ENCODE measurements at places on chromosomes 3 and 15.

GRCh38 chr3:69384326-69384725, 1.6 kb downstream of the FRMD4B start:
- no peak for DNase-seq

DNA sequence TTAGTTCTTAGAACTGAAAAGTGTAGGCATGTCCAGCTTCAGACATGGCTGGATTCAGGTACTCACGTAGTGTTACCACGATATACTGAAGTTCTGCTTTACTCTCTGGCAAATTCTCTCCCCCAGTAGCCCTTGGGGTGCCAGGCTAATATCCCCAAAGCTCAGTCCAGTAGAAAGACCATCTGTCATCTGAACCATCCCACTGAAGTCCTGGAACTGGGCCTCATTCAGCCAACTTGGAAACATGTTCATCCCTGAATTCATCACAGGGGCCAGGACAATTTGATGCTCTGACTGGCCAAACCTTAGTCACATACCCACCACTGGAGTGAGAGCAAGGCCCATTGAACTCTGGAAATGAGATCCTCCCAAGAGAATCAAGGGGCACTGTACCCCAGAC, 8.2 kb downstream of the EFCC1 start:
- DNase-seq, result no peak

DNA sequence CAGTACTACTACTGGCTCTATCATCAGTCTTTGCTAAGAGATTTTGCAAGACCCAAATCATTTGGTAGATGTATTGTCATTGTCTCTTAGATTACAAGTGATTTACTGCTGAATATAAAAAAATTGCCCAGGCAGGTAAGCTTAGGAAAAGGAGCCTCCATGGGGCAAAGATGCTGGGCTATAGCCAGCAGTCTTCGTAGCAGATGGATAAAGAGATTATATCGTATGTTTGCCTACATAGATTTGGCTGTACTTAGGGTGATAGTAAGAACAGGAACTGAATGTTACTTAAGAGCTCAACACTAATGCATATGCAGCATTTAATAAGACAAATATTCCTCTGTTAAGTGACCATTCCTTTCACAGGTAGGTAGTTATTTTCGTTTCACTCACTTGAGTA, 48.9 kb downstream of the PTPRG start:
- peak; percentile 17 for DNase-seq

DNA sequence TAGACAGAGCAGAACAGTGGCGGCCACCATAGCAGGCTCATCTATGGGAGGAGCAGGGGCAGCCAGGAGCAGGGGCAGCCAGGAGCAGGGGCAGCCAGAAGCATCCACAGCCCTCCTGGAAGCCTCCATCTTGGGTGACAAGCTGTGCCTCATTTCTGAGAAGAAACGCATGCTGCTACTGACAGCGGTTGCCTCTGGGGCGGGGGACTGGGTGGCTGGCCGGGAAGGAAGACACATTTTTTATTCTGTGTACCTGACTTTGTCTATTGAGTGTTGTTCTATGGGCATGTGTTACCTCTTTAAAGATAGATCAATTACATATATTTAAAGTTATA, 71.5 kb upstream of the KLF13 start:
- DNase-seq, result no peak

GRCh38 chr15:49423021-49423420, at the start of gene FGF7:
FGF7 (plus strand) TSS chr15:49423242; CDS start chr15:49424298, 1,056 bp downstream.
- peak; percentile 27 for DNase-seq

DNA sequence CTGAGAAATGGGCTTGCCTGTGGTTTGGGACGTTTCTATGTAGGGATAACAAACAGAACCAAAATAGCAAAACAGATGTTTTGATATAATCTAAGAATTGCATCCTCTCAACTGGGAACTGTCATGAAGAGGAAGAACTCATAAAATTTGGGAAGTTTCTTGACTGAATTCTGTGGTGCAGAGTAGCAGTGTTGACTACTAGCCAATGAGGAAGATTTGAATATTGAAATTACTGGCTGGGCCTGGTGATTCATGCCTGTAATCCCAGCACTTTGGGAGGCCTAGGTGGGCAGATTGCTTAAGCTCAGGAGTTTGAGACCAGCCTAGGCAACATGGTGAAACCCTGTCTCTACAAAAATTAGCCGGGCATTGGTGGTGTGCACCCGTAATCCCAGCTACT, 42.2 kb downstream of the ZNF609 start:
- no peak for DNase-seq

DNA sequence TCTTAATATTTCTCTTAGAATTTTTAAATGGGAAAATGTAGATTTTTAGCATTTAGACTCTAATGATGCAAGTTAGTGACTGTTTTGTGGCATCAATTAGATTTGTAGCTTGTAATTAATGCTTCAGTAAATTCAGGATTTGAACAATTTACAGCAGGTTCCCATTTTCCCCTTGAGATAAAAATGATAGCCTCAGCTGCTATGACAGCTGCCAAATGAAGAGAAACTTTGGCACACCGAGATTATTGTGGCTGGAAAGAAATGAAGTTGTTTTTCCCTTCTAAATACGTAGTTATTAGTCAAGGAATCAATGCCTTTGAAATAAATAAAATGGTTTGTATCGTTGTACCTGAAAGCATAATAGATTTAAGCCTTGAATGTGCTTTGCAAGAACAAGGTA, 206.4 kb upstream of the P2RY1 start:
- DNase-seq, result no peak

DNA sequence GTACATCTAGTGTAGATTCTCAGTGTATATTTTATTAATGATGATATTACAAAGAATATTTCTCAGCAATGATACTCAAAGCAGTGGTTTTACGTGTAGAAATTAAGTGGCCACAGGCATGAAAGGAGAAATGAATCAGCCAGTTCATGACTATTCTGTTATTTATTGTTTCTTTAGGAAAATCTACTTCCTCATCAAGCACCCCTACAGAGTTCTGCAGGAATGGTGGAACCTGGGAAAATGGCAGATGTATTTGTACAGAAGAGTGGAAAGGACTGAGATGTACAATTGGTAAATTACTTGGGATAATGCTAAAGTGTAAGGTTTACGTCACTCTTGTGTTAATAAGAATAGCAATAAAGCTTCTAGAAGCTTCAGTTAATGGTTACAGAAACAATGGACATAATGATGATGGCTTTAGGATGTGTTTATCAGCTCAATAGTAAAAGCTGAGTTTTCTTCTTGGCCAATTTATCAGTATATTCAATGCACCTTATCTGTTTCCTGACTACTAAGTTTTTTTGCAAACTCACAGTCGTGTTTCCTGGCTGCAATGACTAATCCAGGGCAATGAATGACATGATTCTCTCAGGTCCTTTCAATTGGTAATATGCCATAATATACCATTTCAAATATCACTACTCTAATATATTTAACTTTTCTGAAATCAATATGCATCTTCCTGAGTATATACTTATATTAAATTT, 20.2 kb downstream of the ADGRG7 start:
- DNase-seq, result no peak

GRCh38 chr3:66029443-66029842, 9.3 kb downstream of the MAGI1 start:
- DNase-seq, result no peak

DNA sequence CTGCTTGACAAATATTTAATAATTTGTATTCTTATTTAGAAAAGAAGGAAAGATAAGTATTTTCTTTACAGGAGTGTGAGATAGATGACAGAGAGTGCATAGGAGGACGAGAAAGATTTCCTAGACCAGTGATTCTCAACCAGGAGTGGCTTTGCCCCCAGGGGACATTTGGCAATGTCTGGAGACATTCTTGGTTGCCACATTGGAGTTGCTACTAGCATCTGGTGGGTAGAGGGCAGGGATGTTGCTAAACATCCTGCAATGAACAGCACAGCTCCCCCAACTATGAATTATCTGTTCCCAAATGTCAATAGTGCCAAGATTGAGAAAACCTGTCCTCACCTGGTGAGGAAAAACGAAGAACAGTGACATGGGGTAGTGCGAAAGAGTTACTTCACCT, 30.8 kb upstream of the MINAR1 start:
- no peak for DNase-seq

- no peak for DNase-seq
Observed at GRCh38 chr3:48966876-48967361, 23.1 kb upstream of the P4HTM start.

DNA sequence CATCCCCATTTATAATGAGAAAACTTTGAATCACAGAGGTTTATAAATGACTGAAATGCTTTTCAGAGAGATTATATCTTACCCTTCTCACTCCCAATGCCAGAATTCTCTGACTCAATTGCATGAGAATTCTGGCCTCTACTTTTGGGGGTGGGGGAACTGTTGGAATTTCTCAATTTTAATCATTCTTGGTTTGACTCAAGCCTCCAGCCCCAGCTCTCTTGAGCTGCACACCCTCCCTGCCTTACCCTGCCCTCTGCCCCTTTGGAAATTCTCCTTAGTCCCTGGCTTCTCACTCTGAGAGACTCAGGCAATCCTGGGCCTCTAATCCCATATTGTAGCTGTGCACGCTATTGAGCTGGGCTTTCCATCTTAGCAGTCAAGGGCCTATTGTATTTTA, 44.2 kb downstream of the ZNF589 start:
- no peak for DNase-seq

- DNase-seq, result peak; percentile 71
Observed at GRCh38 chr3:157142315-157142714, 17.6 kb downstream of the CCNL1 start.

GRCh38 chr3:180421721-180422120, 180.2 kb upstream of the TTC14 start:
- DNase-seq, result no peak

GRCh38 chr15:60594071-60594470, 115.1 kb upstream of the ICE2 start:
- DNase-seq, result no peak

GRCh38 chr3:87272718-87273341, 3.6 kb downstream of the POU1F1 start:
- no peak for DNase-seq

DNA sequence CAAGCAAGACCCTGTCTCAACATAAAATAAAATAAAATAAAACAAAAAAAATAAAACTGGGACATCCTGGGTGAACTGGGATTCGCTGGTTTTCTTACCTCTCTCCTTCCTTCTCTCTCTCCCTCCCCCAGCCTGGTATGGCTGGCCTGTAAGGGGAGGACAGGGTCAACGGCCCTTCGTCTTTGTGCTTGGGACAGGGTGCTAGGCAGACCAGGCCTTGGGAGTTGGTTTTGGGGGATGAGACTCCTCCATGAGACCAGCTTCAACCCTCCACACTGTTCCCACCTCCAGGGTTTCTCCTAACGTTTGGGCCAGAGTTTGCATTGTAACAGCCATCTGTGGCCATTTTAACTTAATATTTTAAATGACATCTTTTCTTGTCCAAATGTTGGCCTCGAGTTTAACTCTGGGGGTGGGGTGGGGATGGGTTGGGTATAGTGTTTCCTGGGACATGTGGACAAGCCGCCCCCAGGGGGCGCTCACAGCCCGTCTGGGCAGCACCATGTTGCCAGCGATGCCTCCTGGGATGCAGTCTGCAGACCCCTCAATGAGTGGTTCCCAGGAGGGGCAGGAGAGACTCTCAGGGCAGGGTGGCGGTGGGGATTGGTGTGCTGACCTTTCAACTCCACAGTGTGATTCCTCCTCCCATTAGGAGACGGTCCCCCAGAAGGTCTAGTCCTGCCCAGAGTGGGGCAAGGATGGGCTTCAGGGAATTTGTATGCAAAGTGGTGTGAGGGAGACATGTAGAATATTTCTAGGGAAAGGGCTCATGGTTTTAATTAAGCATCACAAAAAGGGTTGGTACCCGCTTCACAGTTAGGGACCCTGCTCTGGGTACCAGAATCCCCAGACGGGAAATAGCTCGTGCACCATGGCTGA, 37.7 kb upstream of the LCTL start:
- DNase-seq, result peak; percentile 74

GRCh38 chr3:100114413-100115030, at the start of gene FILIP1L:
FILIP1L (minus strand) TSS chr3:100114501.
- peak; percentile 89 for DNase-seq

GRCh38 chr3:187759601-187760000, 14.3 kb upstream of the BCL6 start:
- no peak for DNase-seq

DNA sequence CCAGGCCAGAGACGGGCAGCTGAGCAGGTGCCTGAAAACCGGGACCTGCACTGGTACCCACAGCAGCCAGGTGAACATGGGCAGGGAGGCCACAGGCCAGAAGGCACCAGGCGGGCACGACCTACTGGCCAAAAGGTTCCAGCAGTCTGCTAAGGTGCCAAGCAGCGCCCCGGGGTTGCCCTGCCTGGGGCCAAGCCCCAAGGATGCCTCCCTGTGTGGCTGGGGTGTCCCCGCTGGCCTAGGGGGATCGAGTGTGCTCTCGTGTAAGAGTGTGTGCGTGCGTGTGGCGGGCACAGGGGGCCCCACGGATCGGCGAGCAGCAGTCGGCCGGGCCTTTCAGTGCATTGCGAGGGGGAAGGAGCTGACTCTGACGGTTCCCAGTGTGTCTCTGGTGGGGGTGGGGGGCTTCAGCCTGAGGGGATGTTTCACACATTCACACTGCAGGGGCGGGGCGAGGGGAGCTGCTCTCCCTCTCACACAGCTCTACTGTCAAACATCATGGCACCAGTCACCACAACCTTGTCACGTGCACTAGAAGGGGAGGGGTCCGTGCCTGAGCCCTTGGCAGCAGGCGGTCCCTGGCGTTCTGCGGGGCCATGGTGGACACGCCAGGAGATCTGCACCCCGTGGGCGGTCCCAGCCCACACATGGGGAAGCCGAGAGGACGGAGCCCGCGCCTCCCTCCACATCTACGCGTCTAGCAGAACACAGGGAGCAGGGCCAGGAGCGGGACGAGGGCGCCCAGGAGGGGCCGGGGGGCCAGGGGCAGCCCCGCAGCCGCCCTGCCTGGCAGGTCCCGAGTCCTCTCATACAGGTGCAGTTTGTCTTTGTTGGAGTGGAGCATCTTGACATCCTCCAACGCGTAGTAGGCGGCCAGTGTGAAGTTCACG, 44.5 kb downstream of the RGMA start:
- no peak for DNase-seq

- no peak for DNase-seq
Observed at GRCh38 chr3:119762876-119763275, 19.0 kb upstream of the NR1I2 start.

DNA sequence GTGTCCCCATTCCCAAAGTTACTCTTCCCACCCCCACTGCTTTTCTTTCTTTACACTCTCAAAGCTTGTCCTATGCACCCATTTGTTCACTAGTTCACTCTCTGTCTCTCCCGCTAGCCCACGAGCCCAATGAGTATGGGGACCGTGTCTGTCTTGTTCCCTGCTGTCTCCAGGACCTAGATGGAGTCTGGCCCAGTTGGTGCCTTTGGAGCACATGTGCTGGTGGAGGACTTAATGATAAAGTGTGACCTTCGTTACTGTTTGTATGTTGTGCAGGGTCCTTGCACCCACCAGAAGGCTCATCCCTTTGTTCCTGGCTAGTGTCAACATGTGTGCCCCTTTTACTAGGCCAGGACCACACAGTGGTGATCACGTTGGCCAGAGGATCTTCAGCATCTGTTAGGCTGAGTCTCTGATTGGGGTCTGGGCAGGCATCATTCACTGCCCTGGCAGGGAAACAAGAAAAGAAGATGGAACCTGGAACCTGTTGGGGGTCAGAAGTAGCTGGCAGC, 7.4 kb downstream of the CISH start:
- no peak for DNase-seq

Measured in NCI-H69 (cell line).